ENCODE measurements at places on chromosomes 6 and 20.

DNA sequence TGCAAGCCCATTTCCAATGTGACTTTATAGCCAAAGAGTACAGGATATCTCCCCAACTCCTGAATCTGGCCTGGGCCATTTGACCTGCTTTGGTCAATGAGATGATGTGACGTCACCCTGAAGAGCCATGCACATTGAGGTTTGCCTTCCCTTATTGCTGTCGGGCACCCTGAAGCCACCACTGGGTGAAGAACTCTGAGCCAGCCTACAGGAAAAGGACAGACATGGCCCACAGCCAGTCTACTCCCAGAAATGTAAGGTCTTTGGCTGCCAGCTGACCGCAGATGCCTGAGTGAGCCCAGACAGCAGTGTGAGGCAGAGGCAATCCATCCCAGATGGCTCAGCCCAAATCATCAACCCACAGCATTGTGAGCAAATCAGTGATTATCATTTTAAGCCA lies 3.7 kb upstream of the SYNDIG1 start:
- DNase-seq: no peak

DNA sequence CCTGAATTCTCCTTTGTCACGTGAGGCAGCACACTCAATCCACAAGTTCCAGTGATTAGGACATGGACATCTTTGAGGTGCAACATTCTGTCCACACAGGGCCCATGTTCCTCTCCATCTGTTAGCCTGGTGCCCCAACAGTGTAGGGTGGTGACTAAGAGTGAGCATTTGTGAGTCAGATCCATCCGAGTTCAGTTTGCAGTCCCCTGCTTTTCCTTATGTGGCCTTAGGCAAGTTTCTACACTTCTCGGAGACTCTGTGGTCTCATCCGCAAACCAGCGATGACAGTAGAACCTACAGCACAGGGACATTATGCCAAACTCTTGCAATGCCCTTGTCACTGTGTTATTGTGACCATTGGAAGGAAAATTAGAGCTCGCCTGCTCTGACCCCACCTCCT lies 178.7 kb upstream of the CDH4 start:
- DNase-seq: no peak

DNA sequence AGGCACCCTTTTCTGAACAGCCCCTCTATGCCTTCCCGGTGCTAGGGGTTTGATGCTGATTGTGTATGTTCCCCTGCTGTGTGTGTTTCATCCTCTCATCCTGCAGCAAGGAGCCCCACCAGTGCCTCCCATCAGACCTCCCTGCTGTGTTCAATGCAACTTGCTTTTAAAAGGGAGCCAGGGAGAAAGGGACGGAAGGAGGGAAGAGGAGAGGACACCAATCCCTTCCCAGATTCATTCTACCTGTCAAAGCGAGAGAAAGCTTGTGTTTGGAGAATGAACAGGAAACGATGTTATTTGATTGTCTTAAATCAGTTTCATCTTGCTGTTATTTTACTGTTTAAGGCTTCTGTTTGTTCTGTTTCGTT lies 259.2 kb downstream of the ADGB start:
- DNase-seq: no peak

GRCh38 chr6:55438203-55438602 lies 110.9 kb downstream of the GFRAL start:
- DNase-seq: no peak

GRCh38 chr6:30238178-30238795 lies 25.1 kb upstream of the TRIM26 start:
- peak; percentile 28 for DNase-seq

DNA sequence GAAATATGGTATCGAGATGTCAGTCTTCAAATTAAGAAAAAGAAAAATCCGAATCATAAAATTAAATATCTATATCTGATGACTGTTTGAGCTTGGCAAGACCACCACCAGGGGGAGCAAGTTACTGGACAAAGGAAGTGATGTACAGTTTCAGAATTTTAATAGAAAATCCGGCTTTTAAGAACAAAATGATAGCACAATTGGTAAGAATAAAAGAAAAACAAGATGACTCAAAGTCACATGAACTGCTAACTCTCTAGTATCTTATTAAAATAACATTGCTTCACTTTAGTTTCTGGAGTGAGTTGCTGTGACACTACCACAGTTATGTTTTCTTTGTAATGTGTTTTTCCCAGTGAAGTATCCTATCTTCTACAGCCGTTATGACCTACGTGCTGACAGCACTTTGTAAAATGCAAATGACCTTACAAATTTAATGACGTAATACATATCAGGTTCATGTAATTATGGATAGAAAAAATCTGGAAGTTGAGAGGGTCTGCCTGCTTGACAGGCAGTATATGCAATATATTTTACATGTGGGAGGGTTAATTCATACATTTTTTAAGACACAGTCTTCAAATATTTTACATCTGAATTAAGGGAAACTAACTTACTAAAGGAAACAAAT lies 405.3 kb upstream of the HS3ST5 start:
- DNase-seq: peak; percentile 24
